ENCODE measurements at places on chromosomes 1 and 21. TPM values are rescaled to one million over a fixed set of nuclear protein-coding genes. Genes with fewer than 3 reads are reported as not detected.

The TP73 gene
- total RNA-seq, result 13.0 TPM

DNA sequence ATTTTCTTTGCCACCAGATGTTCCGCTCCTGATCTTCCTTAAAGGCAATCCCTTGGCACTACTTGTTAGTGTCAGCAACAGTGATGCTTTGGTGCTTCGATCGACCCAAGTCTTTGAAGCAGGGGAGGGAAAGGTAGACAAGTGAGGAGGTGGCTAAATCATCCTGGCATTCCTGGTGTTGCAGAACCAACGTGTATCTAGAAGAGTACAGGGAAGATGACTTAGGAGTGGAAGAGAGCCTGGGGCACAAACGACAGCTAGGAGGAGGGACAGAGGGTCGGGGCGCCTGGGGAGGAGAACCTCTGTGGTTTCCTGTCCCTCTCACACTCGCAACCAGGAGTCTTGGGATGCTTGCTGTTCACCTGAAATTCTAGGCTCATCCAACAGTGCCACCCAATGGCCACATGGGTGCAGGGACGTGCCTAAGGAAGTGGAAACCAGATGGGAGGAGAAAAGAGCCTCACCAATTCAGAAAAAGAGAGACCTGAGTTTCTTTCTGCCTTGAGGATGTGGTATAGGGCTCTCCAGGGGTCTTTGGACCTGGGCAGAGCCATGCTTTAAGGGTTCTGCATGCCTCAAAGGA lies 9.5 kb upstream of the KCNA2 start:
- H3K27me3 ChIP-seq, result peaks cover 8% of the 10 kb centered on the region
- no peak overlapping the region for H3K27ac ChIP-seq
- DNase-seq, result peak; percentile 82
- H3K4me1 ChIP-seq, result peaks cover 7% of the 10 kb centered on the region

DNA sequence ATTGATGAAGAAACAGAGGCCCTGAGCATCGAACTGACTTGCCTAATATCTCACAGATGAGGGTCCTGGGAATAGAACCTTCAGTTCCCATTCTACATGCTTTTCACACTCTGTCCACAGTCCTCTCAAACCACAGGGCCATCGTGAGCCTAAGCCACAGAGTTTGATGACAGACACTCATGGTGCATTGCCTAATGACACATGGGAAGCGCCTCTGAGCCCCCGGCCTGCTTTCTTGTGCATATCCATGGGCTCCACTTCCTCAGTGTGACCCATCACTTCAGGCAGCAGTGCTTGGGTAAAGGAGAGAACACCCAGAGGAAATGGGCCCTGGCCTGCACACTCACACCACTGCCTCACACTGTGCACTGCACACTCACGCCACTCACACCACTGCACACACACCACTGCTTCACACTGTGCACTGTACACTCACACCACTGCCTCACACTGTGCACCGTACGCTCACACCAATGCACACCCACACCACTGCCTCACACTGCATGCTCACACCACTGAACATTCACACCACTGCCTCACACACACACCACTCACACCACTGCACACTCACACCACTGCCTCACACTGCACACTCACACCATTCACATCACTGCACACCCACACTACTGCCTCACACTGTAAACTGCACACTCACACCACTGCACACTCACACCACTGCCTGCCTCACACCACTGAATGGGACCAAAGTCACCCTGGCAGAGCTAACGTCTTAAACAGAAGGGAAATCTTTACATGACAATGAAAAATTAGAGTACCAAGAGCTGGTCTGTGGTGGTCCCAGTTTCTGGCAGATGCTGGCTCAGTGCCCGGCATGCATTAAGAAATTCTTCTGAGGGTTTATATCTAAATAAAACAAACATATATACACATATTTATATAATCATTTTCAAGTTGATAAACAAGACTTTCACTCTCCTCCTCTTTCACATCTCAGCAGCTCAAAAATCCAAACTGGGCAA lies 53.0 kb downstream of the KANK4 start:
- H3K27ac ChIP-seq, result no peak overlapping the region
- H3K4me3 ChIP-seq, result no peak overlapping the region
- no peaks in the 10 kb centered on the region for H3K4me1 ChIP-seq
- DNase-seq, result no peak

- peak overlapping the region; percentile 97 for H3K4me3 ChIP-seq
- peaks cover 16% of the 10 kb centered on the region for H3K36me3 ChIP-seq
- H3K27ac ChIP-seq, result peak overlapping the region; percentile 90
- DNase-seq, result no peak
- H3K4me1 ChIP-seq, result peaks cover 42% of the 10 kb centered on the region
- H3K27me3 ChIP-seq, result peaks cover 12% of the 10 kb centered on the region
These were observed 2.8 kb downstream of the DHCR24 start for GRCh38 chr1:54884135-54884586.

The PGLYRP4 gene
- total RNA-seq, result not detected

The HDAC1 gene
- 36.9 TPM for total RNA-seq

GRCh38 chr1:234972411-234973191 lies 156.0 kb downstream of the TOMM20 start:
- H3K36me3 ChIP-seq, result no peaks in the 10 kb centered on the region
- H3K4me1 ChIP-seq, result peaks cover 29% of the 10 kb centered on the region
- peaks cover 2% of the 10 kb centered on the region for H3K27me3 ChIP-seq
- no peak overlapping the region for H3K27ac ChIP-seq
- DNase-seq, result no peak

The LCE3E gene
- not detected for total RNA-seq

The SLC30A7 gene
- 21.5 TPM for total RNA-seq

DNA sequence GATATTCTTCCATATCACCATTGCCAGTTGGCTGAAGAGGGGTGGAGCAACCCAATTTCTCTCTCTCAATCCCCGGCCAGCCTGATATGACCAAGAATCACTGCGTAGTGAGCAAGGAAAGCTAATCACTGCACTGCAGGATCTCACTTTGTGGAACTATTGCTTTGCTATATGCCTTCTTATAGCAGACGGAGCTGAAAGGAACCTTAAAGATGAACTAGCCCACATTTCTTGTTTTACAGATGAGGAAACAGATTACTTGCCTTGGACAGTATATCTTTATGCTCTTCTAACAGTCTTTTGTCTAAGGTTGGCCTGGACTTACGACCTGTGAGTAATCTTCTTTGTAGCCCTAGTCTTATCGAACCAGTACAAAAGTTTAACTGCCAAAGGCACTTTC lies 7.6 kb downstream of the APOBEC4 start:
- no peaks in the 10 kb centered on the region for H3K27me3 ChIP-seq
- no peak overlapping the region for H3K27ac ChIP-seq
- H3K4me1 ChIP-seq, result no peaks in the 10 kb centered on the region
- no peak overlapping the region for H3K4me3 ChIP-seq
- H3K36me3 ChIP-seq, result no peaks in the 10 kb centered on the region

The S100A7 gene
- total RNA-seq, result not detected

- no peaks in the 10 kb centered on the region for H3K4me1 ChIP-seq
- no peak overlapping the region for H3K4me3 ChIP-seq
- no peaks in the 10 kb centered on the region for H3K36me3 ChIP-seq
- no peak for DNase-seq
- H3K27ac ChIP-seq, result no peak overlapping the region
These were observed 19.7 kb downstream of the MRPS6 start for GRCh38 chr21:34093083-34093482.

The SLC5A9 gene
- total RNA-seq, result not detected

The S100A3 gene
- not detected for total RNA-seq

The VWA5B1 gene
- total RNA-seq, result 0.10 TPM
